ENCODE measurements at places on chromosomes 5 and 9.
A peak's percentile ranks its signal among the peaks of the same experiment; 100 is the strongest.

DNA sequence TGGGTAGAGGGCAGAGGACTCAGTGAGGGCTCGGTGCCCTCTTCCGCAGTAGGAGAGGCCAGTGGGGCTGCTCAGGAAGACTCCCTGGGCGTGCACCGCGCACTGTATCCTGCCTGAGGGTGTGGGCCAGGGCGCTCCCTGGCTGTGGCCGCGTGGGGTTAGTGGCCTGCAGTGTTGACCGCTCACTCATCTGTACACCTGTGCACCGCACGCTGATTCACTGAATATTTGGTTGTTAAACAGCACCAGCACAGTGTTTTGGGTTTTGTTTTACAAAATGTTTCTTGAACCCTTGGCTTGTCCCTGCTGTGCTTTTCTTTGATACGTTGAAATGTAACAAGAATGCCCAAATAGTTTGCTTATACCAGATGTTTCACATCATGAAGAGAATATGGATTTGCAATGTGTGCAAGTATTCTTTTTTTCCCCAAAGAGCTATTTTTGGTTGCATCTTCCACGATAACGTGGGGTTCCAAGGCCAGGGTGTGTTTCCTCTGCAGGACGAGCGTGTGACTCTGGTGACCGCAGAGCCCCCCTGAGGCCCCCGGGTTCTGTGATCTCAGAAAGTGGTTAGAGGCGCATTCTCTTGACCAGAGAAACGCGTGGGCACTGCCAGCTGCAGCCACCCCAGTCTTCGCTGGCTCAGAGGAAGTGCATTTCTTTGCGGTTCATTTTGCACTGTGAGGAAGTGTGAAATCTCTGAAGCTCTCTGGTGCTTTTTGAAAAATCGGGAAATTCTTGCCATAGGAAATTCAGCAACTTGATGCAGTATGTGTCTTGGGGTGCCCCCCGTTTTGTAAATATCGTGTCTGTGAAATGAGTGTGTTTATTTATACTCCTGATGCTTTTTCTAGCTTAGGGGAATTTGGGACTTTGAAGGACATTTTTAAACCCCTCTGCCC is 46.9 kb downstream of the AHRR start:
- DNase-seq, result peak; percentile 24

DNA sequence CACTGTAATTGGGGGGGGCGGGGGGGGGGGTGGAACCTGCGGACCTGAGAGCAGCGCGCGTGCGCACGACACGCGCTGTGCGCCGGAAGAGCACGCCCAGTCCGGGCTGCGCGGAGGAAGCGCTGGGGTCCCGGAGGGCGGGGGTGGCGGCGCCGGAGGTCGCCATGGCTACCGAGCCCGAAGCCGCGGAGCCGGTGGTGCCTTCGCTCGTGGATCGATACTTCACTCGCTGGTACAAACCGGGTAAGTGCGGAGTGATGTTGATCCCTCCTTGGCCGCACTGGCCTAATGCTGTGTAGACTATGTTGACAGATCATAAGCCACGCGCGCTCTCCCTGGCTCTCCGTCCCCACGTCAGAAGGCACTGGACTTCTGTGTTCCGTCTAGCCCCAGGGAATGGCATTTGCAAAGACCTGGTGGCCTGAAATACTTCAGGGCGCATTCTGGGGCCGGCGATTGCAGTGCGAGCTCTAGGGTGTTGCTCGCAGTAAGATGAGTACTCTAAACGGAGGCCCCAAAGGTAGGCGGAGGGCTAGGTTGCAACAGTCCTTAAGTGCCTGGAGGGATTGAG is at the start of gene ABITRAM:
Gene ABITRAM (plus strand): TSS at position 78 of the 571 bp plus-strand sequence. CDS start 87 bp downstream, at position 165.
- peak; percentile 88 for DNase-seq

DNA sequence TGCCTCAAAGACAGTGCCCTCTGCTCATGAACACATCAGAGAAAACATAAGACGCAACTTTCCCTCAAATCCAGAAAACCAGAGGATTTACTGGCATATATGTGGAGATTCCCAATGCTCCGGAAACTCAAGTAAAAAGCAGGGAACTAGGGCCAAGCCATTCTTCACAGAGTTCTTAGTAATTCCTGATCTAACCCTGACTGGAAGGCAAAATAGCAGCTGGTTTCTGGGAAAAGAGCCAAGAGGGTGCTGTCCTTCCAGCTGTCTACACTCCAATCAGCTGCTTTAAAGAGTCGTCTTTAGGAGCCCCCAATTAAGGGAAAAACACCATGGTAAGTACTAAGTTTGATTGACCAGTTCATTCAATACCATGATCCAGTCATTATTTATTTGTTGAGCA is 49.6 kb downstream of the GNA14 start:
- no peak for DNase-seq

DNA sequence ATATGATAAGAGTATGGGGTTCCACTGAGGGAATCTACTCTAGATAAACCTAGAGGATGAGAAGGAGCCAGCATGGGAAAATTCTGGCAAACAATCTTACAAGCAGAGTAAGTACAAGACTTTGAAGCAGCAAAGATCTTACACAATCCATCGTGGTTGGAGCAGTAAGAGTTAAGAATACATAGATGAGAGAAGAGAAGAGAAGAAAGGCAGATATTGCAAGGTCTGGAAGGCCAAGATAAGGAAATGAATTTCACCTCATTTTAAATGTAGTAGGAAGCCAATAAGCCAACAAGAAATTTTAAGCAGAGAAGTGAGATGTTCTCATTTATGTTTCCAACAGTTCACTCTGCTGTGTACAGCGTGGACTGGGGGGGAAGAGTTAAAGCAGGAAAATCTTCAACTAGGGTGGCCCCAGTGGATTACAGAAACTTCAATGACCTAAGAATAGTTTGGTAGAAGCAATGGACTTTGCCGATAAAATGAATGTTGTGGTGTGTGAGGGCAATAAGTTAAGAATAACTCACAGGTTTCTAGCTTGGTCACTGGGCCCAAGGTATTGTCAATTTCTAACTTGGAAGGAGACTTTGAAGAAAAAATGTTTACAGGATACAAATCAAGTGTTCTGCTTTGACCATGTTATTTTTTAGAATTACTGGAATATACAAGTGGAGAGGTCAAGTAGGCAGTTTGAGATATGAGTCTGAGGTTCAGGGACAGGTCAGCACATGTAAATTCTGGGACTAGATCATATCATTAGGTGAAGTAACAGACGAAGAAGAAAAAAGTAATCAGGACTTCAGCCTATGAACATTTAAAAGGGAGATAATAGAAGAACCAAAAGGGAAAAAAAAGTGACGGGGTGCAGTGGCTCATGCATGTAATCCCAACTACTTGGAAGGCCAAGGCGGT is 12.1 kb upstream of the ISOC1 start:
- DNase-seq, result no peak

DNA sequence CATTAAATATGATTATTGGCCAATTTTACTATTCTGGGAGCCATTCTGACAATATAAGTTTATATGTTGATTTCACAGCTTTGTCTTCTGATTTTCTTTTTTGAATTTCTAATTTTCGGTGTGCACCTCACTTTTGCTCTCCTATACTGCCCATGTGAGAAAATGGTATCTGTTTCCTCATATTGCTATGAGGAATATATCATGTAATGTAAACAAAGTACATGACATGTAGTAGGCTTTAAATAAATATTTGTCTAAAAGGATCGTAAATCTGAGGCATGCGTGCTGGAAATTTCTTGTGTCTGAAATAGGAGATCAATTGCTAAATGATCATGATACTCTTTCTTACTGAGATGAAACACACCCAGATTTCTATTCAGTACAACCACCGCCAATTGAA is 119.9 kb downstream of the ZDHHC21 start:
- DNase-seq, result no peak

GRCh38 chr9:37508135-37508833 is 22.5 kb downstream of the POLR1E start:
- DNase-seq, result no peak

DNA sequence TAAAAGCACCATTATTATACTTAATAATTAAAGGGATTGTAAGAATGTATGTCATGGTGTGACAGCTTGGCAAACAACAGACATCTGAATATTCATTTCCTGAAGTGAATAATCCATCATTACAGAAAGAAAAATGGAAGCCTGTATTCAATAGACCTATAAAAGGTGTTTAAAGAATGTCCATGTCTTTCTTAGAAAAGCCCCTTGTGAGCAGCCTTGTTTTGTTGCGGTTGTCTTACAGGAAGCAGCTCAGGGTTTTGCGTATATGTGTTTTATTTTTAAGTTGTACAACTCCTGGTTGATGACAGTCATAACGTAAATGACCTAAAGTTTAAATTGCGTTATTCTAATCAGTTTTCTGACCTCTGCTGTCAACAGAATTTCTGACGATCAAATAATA is 53.8 kb downstream of the CAST start:
- DNase-seq, result no peak

DNA sequence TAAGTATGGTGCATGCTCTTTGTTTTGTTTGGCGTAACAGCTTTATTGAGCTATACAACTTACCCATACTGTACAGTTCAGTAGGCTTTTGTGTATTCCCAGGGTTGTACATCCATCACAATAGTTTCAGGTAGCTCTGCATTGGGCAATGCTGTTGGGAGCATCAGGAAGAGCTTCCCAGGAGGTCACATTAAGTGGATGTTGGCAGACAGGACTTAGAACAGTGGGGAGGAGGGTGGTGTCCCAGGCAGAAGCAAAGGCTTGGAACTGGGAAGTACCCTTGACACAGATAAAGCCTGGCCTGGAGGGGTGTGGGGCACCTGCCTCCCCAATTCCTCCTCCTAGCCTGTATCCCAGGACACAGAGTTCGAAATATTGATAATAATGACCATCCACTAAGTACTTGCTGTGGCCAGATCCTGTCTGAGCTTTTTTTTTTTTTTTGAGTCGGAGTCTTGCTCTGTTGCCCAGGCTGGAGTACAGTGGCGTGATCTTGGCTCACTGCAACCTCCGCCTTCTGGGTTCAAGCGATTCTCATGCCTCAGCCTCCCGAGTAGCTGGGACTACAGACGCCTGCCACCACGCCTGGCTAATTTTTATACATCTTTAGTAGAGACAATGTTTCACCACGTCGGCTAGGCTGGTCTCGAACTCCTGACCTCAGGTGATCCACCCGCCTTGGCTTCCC is 1.3 kb downstream of the BBLN start:
- no peak for DNase-seq

DNA sequence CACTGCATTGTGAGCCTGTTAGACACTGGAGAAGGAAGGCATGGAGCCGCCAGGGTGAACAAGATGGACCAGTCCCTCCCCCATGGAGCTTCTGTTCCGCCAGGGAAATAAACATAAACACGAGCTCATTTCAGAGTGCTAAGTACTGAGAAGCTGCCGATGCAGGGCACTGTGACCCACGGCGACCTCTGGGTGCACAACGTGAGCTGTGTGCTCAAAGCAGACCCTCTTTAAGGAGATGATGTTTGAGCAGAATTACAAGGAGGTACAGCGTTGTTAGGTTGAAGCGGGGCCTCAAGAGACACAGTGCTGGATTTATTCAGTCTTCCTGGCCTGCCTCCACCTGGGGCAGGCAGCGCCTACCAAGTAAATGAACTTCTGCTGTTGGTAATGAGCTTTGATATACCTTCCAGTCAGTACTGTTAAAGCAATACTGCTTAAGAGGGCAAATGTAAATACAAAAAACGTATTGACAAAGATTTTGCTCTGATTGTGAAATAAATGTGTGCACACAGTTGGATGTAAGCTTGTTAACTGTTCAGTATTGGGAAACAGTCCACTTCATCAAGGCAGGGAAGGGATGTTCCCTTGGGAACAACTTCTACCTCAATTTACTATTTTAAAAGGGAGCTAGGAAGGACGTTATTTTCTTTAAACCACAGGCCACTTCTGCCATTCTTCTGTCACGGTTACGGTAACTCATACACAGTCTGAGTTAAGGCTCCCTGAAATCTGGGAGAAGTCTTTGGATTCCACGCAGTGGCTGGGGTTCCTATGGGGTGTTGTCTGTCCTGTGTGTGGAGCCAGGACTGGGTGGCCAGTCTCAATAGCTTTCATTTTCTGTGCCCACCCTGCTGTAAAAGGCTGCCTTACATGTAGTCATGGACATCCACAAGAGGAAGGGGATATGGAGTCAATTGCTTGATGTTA is 48.9 kb upstream of the DMRT1 start:
- DNase-seq, result no peak

Measured in ecto neural progenitor cell (in vitro differentiated cells).